ENCODE measurements at places on chromosomes 2 and 18.

DNA sequence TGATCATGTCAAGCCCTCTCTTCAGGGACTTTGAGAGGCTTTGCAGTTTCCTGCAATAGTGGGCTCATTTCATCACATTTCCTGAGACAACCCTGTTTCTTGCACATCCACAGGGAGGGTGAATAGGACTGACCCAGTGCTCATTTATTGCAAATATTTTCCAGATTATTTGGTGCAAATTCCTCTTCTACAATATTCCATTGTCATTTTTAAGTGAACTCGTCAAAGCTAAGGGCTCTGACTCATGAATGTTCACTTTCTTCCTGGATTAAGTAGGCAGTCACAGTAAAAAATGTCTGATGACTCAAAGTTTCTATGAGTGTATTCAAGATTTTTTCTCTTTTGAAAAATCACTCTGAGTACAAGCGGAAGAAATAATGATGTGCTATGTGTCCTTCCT is 225.5 kb upstream of the GALNT5 start:
- no peak for DNase-seq

GRCh38 chr18:21163647-21164547 is 52.3 kb upstream of the ROCK1 start:
- DNase-seq, result no peak

DNA sequence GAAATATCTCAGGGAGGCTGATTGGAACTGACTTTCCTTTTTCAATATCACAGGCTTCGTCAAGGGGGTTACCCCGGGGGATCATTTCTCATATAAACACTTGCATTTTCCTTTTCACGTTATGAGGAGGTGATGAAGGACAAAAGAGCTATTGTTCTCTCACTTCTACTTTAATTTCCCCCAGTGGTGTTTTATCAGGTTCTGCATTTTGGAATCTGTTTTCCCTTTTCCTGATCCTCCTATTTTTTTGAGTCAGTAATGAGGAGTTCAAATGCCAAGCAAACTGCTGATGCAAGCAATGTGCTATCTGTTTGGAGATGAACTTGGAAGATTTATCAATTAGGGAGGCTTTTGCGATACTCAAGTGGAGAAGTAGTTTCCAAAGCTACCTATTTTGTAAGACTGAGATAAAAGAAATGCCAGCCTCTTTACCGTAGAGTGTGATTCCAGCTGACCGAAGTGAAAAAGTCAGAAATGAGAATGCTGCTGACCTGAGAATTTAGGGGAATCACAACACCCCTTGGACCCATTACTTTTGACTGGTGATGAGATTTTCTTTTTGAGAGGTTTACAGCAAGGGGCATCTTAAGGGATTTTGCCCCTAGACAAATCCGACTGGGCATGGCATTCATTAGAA is 556.0 kb downstream of the RNF144A start:
- no peak for DNase-seq

DNA sequence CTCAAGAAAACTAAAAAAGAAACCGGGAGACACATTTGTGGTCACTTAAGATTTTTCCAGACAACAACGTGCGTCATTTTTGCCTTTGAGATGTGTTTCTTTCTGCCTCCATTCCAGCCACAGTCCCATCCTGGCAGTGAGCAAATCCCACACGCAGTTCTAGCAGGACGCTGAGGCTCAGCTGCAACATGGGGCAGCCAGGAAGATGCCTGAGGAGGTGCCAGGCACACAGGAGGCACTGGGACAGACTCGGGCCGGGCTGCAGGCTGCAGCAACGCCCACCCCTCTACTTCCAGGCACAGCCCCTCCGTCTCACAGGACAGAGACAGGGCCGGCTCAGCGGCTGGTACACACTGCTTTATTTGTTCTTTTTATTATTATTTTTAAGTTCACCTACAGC is 13.1 kb downstream of the KLF11 start:
- no peak for DNase-seq

GRCh38 chr2:174634130-174635014 is 36.8 kb upstream of the WIPF1 start:
- DNase-seq, result no peak

- no peak for DNase-seq
Observed at GRCh38 chr2:236892721-236893120, 193.0 kb upstream of the COPS8 start.

GRCh38 chr18:74288730-74289129 is 3.0 kb downstream of the CYB5A start:
- DNase-seq, result no peak

DNA sequence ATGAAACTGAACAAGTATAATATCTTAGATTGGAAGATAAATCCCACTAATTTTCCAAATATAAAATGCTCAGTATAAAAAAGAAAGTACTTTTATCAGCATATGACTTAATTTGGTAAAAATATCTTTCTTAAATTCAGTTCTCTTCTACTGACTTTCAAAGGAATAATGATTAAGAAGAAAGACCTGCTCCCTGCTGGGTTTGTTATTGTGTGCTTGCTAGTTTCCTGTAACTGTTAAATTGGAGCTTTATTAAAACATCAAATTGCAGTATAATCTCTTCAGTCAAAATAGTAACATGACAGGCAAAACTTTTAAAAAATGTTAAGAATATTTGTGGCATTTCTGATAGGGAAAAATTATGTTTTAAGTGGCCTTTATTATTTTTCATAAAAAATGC is 1317.4 kb upstream of the CDH2 start:
- no peak for DNase-seq

GRCh38 chr2:153291718-153292117 is 186.8 kb downstream of the RPRM start:
- no peak for DNase-seq

DNA sequence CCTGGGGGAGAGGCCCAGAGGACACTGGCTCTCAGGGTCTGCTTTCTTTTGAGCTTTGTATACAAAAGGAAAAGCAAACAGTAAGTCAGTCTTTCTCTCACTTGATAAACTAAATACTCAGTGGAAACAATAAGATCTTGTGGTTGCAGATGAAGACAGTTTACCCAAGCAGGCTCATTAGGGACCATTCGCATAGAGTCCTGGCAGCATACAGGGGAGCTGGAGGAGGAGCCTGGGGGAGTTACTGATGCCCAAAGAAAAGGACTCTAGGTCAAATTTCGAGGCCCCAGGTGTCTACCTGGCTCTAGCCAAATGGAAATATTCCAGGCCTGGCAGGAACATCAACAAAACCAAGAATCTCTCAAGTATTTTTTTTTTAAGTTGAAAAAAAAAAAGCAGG is 225.3 kb downstream of the CNTNAP5 start:
- DNase-seq, result no peak

DNA sequence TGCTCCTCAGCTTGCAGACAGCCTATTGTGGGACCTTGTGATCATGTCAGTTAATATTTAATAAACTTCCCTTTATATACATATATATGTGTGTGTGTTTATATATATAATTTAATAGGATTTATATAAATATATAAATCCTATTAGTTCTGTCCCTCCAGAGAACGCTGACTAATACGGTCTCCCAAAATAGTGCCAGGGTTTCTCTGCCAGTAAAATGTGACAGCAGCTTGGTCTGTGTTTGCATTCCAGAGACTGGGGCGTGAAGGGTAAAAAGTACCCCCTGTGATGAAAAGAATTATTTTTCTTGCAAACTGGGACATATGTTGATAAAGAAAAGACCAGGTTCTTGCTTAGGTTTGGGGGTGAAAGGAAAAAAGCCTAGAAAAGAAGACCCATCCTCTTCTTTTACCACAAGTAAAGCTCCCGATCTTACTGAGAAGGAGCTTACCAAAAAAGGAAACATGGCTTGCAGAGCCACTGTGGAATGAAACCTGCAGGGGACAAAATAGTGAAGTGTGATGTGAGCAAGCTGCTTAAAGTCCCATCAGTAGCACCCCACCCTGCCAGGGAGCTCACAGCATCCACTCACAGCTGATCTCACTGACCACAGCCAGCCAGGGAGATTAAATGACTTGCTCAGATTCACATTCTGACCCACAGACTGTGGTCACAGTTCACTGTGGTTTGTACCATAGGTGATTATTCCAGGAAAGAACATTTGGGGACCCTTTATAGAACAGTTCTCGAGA is 110.9 kb upstream of the RMP24 start:
- DNase-seq, result no peak

DNA sequence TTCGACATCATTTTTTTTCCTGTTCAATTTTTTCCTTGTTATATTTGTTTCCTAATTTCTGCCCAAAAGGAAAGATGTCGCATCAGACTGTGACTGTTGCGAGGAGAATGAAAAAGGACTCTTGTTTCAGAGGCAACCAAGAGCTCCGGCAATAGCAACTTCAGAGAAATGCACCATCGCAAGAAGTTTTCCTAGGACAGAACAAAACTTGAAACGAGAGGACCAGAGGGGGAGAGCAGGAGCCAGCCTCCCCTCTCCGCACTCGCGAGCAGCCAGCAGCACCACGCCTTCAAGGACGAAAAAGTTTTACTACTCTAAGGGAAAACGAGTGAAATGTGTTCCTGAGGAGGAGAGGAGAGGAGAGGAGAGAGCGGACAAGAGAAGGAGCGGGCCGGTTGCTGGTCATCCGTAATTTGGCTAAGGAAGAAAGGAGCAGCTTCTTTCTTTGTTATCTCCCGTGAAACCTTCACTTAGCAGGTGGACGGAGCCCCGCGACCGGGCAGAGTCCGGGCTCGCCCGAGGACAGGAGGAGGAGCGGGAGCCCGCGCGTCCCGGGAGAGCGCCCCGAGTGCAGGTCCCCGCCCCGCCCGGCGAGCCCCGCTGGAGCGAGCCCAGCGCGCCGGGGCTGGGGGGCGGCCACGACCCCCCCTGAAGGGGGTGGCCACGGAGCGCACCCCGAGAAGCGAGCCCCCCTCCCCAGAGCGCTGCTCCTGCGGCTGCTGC is 744 bp downstream of the POU3F3 start:
- DNase-seq, result no peak

DNA sequence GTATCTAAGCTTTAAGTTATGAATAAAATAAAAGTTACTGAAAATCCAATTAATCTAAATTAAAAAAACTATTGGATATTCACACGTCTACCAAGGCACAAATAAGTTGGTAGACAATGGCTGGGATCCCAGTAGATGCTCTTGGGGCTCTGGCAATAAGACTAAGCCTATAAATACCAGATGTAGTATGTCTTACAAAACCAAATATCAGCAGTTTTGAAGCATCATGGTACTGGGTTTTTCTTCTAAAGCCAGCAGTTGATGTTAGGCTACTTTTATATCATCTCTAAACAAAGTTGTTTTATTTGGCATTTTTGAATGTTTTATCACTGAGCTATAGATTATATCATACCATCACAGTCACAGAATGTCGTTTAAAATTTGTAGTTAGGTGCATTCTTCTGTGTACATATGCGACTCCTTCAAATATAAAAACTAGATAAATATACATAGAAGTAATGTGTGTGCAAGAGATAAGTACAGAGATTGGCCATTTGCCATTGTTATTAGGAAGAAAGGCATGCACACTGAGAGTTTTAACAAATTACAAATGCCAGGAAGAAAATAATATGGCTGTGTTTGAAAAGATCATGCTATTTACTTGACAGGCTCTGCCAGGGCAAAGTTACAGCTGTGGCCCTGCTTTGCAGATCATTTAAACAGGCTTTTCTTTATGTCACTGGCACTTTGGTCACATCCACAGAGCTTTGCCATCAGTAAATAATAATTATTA is 21.6 kb upstream of the TMEM17 start:
- DNase-seq, result no peak

DNA sequence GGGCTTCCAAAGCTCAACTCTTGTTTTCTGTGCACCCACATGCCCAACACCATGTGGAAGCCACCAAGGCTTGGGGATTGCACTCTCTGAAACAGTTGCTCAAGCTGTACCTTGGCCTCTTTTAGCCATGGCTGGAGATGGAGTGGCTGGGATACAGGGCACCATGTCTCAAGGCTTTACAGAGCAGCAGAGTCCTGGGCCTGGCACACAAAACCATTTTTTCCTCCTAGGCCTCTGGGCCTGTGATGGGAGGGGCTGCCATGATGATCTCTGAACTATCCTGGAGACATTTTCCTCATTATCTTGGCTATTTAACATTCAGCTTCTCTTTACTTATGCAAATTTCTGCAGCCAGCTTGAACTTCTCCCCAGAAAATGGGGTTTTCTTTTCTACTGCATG is 179.7 kb upstream of the LRP1B start:
- DNase-seq, result no peak

- no peak for DNase-seq
Observed at GRCh38 chr2:57990118-57990725, 56.4 kb upstream of the VRK2 start.

- no peak for DNase-seq
Observed at GRCh38 chr2:33419581-33420200, 56.8 kb upstream of the RASGRP3 start.

DNA sequence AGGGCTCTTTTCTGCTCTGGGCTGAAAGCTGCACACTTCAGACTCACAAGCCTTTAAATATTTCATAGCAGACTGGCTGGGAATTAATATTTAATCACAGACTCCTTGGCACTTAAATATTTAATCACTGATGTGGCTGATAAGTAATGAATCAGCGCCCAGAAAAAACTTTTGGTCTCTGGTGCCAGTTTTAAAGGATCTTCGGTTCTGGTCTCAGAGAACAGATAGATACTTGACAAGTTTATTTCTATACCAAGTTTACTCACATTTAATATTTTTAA is 201.2 kb downstream of the MYCN start:
- DNase-seq, result no peak

DNA sequence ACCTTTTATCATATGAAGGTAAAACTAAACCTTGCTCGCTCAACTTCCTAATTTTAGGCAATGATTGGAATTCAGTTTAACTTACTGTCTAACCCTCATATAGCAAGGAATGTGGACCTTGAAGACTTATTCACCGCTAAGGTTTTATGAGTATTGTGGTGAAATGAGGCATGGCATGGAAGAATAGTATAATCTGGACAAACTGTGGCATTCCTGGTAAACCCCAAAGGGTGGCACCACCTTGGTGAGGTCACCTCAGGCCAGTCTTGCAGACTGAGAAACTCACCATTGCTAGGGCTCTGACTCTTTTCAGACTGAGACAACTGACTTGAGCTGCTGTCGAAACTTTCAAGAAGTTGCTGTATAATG is 51.1 kb upstream of the EHBP1 start:
- no peak for DNase-seq

DNA sequence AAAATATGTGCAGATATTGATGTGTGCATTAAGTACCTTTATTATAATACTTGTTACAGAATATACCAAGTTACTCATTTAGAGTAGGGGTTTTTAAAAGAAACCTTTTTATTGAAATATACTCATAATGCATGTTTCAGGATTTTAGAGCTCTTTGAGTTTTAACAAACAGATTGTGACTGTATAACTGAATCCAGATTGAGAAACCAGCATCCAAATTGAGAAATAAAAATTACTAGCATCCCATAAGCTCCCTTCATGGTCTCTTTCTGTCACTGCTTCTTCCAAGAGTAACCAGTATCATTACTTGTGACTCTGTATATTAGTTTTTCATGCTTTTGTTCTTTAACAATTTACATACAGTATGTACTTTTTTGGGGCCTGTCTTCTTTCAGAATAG is 156.9 kb downstream of the UBR3 start:
- DNase-seq, result no peak

- no peak for DNase-seq
Observed at GRCh38 chr2:113058998-113059960, at the start of gene IL36RN. IL36RN (plus strand) TSS chr2:113059198; CDS start chr2:113059439, 241 bp downstream.

- no peak for DNase-seq
Observed at GRCh38 chr2:43027097-43027873, 199.1 kb downstream of the ZFP36L2 start.

All from activated T-helper 1 cell treated with anti-CD3 and anti-CD28 coated beads, Interleukin-2, amount 50 U/mL, for 16 hours (primary cell).